ENCODE measurements at places on chromosomes 2 and 18. TPM values are rescaled to one million over a fixed set of nuclear protein-coding genes. Genes with fewer than 3 reads are reported as not detected.
A peak's percentile ranks its signal among the peaks of the same experiment; 100 is the strongest.

SERPINB8 gene
- total RNA-seq = 0.12 TPM

- no peak for DNase-seq
Measured at GRCh38 chr18:34704823-34705222, 5.3 kb upstream of the DTNA start.

TRAF3IP1 gene
- total RNA-seq = 2.1 TPM

ASPRV1 gene
- total RNA-seq = 0.12 TPM

GRCh38 chr18:36307513-36307912, 10.0 kb downstream of the FHOD3 start:
- no peak for DNase-seq

DNA sequence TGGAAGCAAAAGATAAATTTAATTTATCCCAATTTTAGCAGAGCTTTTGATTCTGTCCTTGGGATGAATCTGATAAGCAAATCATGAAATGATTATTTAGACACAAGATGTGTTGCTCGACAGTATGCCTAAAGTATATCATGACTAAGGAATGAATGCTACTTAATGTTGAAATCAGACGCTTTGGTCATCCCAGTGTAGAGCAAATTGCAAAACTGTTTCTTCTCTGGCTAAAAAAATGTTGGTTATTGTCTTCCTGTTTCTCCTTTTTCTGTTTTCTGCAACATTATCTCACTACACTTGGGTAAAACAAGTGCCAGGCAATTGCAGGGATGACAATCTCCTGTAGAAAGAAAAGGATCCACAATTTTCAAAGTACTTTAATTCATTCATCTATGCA, 66.4 kb downstream of the BABAM2 start:
- DNase-seq = no peak

SP140 gene
- total RNA-seq = not detected

GRCh38 chr2:32627441-32627813, 423 bp upstream of the TTC27 start:
- DNase-seq = no peak

- no peak for DNase-seq
Measured at GRCh38 chr2:1798115-1798784, 53.9 kb upstream of the PXDN start.

GRCh38 chr18:59833785-59834184, 66.0 kb upstream of the PMAIP1 start:
- no peak for DNase-seq

SULT1C2 gene
- 42.8 TPM for total RNA-seq

- no peak for DNase-seq
Measured at GRCh38 chr2:61984682-61985081, 79.2 kb downstream of the COMMD1 start.

FBLN7 gene
- 8.1 TPM for total RNA-seq

DNA sequence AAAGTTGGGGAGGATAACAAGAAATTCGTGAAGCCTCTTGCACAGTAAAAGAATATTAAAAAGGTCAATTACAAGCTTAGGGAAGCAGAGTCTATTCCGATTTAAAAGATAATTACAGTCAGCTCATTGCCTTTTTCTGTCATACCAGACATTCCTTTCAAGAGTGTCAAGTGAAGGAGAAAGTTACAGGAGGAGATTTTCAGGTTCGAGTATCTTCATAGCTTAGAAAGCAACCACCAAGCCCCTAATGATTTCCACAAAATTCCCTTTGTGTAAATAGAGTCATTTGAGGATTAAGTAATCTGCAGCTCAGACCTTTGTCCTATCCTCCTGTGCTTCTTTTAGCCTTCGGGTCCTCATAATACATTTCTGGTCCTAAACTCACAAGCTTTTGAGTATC, 414.9 kb downstream of the CDH2 start:
- no peak for DNase-seq

- no peak for DNase-seq
Measured at GRCh38 chr2:20403774-20404312, 43.0 kb upstream of the RHOB start.

DNA sequence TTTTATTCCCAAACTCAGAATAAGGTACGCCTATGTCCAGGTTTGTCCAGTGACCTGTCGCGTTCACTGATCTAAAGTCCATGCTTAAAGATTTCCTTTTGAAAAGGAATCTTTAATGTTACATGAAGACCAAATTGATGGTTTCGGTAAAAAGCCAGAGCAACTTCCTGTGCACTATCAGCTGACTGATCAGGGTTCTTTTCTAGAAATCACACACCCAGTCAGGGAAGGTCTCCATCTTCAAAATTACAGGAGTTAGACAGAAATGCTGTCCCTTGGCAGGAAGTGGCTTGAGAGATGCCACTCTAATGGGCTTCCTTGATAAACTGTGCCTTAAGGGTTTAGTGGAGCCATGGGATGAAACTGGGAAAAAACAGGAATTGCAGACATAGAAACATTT, 14.7 kb upstream of the ARHGAP25 start:
- DNase-seq = no peak

DNA sequence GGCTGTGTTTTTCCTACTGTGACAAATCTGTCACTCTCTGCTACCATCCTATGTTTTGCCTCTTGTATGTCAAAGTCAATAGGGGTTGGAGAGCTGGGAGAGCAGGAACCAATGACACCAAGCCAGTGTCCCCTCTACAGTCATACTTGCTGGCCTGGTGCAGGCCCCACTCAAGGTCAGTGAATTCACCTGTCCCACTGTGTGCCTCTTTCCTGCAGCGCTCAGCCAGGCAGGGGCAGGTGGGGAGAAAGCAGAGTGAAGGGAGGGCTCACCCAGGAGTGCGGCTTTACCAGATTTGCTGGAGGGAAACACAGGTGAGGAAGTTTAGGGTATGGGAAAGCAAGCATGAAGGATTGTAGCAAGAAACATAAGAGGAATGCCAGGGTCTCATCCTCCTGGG, 114.5 kb downstream of the GYPC start:
- DNase-seq = no peak

GRCh38 chr2:194382221-194382620, 1274.8 kb upstream of the SLC39A10 start:
- no peak for DNase-seq

ECEL1 gene
- 1.0 TPM for total RNA-seq

GRCh38 chr2:214577769-214578168, 166.9 kb downstream of the VWC2L start:
- DNase-seq = no peak

DNA sequence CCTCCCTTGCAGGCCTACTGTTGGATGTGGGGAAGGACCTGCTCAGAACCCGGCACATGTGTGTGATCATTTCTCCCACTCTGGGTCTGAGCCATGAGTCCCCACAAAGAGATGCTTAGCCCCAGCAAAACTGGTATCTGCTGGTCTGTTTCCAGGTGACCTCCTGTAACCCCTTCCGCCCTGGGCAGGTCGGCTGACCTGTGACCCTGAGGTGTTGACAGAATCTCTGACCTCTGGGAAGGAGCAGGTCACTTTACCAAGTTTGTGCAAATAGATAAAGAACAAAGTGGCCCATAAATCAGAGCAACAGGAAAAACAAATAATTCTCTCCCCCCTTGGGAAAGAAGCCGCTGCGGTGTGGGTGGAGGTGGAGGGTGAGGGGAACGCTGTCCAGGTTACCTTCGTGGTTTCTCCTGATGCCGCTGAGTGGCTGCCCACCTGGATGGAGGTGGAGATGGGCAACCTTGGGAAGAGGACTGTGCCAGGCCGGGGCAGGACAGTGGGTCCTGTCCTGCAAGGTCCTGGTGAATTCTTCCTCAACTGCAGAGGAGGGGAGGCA, 174.0 kb upstream of the MYCN start:
- DNase-seq = no peak

- DNase-seq = no peak
Measured at GRCh38 chr2:19274439-19274838, 84.0 kb downstream of the OSR1 start.

DHX57 gene
- total RNA-seq = 10.7 TPM

OTOF gene
- not detected for total RNA-seq

DNA sequence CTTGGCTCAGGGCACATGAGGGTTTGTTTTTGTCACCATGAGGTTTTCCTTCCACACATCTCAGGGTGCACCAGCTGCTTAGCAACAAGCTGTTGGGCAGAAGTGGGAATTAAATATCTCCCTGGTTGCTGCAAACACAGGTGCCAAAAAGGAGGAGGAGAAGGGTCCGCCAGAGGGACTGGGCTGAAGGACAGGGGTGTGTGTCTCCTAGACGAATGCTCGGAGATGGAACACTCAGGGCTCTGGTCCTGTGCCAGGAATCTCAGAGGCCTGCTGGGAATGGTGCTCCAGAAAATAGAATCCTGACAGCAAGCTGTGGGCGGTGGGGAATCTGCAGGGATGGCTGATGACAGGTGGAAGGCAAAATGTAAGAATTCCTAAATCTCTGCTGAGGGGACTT, 94.5 kb downstream of the VSNL1 start:
- no peak for DNase-seq

DNA sequence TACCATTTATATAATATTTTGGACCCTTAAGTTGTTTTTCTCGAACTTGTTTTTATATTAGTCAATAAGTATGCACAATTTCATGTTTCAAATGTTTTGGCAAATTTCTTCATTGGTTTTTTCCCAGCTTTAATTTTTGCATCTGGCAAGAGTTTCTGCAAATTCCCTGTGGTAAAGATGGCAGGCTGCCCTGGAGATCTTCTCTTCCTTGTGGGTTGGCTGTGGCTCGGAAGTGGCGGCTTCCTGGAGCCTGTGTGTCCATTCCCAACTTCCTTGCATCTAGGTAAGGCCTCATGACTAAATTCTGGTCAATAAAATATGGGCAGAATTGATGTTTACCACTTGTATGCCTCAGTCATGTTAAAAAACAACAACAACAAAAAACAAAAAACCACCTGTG, 818.6 kb downstream of the EPHA4 start:
- DNase-seq = no peak

COL3A1 gene
- total RNA-seq = 3.6 TPM

DNA sequence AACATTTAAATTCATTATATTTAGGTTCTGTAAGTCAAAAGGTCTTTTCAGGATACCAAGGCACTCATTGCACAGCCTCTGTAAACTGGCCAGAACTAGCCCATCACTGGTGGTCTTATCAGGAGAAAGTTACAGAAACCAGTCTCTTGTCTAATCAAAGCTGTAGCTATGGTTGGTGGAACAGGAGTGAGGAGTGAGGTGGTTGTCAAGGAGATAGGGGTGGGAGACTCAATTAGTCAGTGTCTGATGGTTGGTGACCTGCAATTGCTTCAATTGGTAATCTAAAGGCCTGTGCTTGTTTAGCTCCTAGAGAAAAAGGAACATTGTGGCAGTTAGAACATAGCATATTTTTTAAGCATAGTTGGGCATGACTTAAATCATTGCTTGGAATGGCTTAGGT, 458.6 kb upstream of the CDH2 start:
- DNase-seq = no peak

DNA sequence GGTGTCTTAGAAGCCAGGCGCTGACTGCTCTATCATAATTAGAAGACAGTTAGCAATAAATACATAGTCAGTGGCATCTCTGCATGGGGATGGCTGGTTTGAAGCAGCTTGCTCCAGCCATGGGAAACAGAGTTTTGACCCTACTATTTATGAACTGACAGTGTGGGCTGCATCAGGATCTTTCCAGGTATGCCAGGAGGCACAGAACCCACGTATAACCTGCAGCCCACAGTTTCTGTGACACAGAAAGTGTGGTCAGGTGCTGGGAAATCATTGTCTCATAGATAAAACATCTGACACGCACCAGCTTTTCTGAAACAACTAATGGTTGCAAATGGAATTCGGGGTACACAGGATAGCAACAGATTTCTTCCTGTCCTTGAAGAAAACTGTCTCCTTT, 34.7 kb downstream of the INPP4A start:
- DNase-seq = no peak

LRP1B gene
- total RNA-seq = not detected

GRCh38 chr2:29923110-29923721, 1.8 kb upstream of the ALK start:
- DNase-seq = peak; percentile 35

Data from Caki2 (cell line).